ENCODE measurements at places on chromosomes 11 and 22.
A peak's percentile ranks its signal among the peaks of the same experiment; 100 is the strongest.

DNA sequence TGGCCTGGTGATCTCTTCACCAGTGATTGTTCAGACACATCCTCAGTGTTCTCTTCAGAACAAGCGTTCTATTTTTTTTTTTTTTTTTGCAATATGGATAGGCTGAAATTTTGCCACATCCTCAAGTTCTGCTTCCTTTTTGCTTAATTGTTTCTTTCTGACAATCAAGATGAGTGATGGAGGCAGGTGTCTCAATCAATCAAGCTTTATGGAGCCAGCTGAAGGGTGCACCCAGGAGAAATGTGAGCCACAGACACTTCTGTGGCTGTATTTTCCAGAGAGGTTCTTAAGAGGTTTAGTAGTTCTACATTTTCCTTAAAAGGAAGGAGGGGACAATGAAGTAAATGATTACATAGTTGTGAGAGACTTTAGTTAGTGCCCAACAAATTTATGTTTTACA lies 43.9 kb upstream of the ASPHD2 start:
- DNase-seq: no peak

GRCh38 chr22:30305519-30305905 lies 16.2 kb upstream of the CASTOR1 start:
- peak; percentile 62 for DNase-seq

DNA sequence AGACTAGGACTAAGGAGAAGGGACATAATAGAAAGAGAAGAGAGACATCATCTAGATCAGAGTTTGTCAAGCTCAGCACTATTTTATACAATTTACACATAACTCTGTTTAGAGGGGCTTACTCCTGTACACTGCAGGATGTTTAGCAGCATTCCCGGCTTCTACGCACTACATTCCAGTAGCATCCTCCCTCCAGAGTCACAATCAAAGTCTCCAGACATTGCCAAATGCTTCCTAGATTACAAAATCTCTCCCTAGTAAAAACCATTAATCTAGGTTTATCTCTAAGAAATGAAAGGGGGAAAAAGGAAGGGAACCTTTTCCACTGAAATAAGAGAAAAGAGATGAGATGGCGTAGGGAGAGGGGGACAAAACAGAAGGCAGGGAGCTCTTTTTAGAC lies 4.0 kb downstream of the USP28 start:
- no peak for DNase-seq

- no peak for DNase-seq
Measured at GRCh38 chr11:66676931-66677598, 622 bp downstream of the RBM4B start.

DNA sequence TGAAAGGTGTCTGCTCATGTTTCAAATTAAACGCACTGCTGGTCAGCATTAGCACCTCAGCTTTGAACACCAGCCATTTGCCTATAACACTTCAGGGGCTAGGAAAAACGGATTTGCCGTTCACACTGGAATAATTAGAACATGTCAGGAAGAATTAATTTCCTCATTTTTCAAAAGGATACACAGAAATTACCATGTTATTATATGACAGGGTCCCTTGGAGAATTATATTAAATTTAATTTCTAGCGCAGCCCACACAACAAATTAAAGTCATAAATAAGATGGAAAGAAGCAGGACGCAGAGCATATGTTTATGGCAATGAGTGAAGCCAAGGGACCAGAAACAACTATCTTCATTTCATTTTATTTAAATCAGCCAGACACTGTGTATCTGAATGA lies 83.8 kb upstream of the SOX6 start:
- DNase-seq: no peak

DNA sequence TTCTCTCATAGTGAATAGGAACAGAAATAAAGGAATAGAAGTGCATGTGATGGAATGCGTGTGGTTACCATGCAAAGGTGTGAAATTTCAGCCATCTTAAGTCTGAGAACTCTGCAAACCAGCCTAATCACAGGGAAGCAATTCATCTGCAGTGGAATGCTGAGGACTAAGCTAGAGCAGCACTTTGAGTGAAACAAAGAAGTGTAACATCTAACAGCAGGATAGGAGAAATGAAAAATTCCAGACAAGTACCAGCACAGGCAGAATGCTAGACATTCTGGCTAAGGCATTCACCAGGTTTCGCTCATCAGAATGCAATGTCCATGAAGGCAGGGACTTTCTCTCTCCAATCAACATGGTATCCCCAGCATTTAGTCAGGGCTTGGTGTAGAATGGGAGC lies 41.2 kb upstream of the SLC36A4 start:
- DNase-seq: no peak

- no peak for DNase-seq
Measured at GRCh38 chr11:71447791-71448256, 369 bp downstream of the DHCR7 start.

GRCh38 chr22:25638638-25639037 lies 74.2 kb downstream of the GRK3 start:
- no peak for DNase-seq

DNA sequence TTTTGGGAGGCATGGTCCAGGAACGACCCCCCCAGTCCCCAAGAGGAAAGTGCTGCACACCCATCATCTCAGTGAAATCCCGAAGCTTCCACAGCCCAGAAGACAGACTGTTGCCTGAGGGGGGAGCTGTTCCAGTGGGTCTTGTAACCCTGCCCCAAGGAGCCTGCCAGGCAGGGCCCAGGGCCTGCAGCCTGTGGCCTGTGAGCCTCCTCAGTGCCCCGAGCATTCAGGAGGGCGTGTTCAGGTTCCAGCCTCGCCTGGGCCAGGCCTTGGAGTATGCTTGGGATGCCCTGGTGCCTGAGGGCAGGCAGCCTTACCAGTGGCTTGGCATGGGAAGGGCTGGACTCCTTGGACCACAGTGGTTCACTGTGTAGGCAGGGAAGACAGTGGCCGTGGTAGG lies 18.0 kb upstream of the CABP2 start:
- no peak for DNase-seq

GRCh38 chr11:60955571-60955970 lies 3.6 kb upstream of the SLC15A3 start:
- DNase-seq: peak; percentile 38

DNA sequence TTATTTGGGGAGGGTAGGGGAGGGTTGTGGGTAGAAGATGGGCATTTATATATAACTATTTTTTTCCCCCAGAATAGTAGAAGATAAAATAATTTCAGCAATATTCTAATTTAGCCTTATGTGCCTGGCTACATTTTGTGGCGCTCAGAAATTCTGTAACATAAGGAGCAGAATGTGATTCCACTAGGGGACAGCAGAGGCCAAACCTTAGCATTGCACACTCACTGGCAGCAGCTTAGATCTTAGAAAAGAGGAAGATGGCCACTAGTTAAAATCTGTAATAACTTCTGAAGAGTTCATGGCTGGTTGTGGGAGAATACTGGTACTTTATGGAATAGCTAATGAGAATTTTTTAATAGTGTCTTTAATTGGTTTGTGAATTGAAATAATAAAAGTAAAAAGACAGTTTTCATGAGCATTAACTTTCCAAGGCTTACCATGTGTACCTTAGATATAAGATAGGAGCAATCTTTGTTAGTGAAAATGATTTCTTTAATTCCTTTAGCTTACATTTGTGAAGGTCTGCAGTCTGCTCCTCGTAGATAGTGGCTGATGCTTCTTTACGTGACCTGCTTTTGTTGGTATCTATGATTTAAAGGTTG lies 33.1 kb downstream of the DDX10 start:
- DNase-seq: peak; percentile 26

DNA sequence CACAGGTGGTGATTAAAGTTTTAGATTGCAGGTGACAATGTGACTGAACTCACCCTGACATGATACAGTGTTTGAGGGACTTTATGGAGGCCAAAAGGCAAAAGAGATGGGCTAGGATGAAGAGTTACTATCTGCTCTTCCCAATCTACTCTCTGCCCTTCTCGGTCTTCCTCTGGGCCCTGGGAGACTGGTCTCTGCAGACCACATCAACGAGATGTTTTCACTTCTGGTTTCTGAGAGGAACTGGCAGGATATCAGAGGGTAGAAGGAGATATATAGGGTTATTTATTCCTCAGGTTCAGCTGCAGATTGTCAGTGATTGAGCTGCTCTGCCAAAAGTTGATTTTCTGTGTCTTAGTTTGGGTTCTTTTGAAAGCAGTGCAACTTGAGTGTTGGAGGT lies 32.4 kb upstream of the CD44 start:
- no peak for DNase-seq

GRCh38 chr11:85886089-85887056 lies 31.2 kb downstream of the CCDC83 start:
- no peak for DNase-seq

DNA sequence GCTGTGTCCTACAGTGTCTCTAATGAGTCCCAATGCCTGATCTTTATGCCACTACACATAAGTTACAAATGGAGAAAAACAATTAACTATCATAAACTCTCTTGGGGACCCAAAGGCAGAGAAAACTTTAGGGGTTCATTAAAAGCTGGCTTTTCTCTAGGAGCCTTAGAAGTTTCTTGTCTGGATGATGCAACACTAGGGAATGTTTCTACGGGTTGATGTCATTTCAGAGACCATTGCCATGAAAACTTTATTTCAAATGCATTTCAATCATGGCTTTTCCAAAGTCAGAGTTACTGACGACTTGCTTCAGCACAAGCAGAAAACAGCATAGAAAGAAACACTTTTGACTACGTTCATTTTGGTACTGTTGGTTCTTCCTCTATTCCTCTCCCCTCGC lies 8.5 kb upstream of the OR8B12 start:
- DNase-seq: no peak

- DNase-seq: no peak
Measured at GRCh38 chr11:68685656-68686380, 1.5 kb downstream of the GAL start.

GRCh38 chr11:45655012-45655283 lies 10.5 kb downstream of the CHST1 start:
- no peak for DNase-seq

GRCh38 chr22:37518509-37519267 lies 527 bp downstream of the CARD10 start:
- DNase-seq: no peak

Data from CD4-positive, alpha-beta T cell treated with Interferon gamma for 1 hour (primary cell).